ENCODE measurements at places on chromosomes 6 and 20.

GRCh38 chr20:54351371-54352136 is 123.8 kb upstream of the DOK5 start:
- no peak for DNase-seq

DNA sequence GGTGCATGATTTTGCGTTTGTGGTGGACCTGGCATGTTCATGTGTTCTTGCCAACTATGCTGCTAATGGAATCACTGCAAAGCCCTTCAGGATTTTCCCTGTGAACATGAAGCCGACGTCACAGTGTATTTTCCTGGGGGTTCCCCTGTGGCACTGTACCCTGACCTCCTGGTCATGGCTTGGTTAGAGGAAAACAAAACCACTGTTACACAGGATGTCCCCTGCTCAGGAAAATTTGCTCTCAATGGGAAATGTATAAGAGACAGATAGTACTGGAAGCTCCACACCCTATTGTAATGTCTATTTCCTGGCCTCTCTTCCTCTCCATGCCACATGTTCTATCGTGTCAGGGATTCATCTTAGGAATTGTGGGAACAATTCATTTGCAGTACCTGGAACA is 19.7 kb downstream of the TSHZ2 start:
- DNase-seq = no peak

- DNase-seq = no peak
These were observed 296.6 kb downstream of the PHACTR1 start for GRCh38 chr6:13012977-13013680.

GRCh38 chr6:125794342-125795137 is 3.8 kb downstream of the NCOA7 start:
- DNase-seq = no peak

DNA sequence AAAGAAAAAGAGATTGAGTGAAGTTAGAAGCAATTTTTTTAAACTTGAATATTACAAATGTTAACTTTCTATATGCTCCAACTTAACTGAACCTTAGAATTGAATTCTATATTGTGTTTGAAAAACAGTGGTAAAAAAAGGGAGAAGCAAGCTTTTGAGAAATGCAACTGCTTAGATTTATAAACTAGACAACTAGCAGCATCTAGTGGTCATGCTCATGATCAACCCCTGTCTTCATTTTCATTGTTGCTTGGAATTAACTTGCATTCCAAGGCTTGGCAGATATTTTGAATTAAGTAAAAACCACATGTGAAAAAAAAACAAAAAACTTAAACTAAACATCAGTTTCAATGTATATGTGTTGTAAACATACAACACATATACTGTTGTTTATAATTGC is 113.1 kb downstream of the C6orf58 start:
- DNase-seq = no peak

DNA sequence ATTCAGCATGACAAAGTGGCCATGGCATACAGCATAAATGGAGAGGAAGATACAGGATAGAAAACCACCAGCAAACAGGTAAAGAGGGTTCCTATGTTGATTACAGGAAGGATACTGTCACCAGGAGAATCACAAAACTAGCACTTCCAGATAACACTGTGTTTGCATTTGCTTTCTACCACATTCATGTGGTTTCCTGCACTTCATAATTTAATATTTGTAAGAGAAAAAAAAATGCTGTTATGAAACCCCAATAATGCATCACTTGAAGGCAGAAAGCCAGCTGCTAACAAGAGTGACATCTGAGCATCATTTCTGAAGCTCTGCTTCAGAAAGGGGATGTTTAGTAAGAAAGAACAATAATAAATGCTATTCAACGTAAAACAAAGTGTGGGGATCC is 106.6 kb downstream of the ATXN1 start:
- DNase-seq = no peak

DNA sequence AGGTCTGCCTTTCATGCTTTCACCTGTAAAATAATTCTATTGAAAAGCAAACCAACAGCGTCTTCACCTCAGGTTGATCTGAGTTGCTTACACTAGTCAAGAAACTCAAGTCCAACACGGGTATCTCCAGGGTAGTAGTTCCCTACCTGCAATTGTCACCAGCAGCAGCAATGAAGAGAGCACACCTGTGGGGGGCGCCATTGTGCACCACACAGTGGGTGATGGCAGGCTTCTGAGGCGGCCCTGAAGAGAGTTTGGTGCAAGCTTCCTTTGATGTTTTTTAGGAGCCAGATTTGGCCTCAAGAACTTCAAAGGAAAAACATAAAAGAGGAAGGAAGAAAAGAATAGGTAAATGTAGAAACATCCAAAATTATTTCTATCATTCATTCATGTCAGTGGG is 45.1 kb downstream of the KIAA0319 start:
- DNase-seq = no peak

DNA sequence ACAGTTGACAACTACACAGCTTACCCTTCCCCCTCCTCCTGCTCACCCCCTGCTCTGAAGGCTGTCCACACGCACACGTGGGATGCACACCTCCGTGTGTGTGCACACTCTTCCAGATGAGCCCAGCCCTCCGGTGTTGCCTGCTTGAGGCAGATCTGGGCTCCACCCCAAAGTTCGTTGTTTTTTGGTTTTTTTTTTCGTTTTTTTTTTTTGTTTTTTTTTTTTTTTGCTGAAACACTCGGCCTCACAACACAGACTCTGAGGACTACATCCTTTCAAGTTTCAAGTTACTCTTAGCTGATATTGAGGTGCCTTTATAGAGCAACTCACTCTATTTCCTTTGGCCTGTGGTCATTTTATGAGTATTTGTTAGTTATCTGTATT is 88.2 kb downstream of the RREB1 start:
- no peak for DNase-seq

GRCh38 chr20:24977797-24978196 is 14.8 kb downstream of the APMAP start:
- peak; percentile 26 for DNase-seq

DNA sequence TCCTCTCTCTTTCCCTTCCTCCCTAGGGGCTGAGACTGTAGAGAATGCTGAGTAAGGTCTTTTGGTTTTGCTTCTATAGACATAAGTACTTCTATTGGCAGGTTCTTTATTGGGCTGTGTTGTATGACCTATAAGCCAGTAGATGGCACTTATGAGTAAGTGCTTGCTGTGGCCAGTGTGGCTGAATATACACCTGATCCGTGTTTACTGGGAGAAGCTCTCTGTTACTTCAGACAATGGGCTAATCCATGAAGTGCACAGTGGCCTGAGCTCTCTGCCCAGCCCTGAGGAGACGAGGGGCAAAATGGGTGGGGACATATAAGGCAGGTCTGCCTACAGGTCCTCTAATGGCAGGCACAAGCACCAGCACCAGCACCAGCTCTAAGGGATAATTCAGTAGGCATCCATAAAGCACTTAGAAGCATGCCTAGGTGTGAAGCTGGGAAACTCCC is 610.3 kb downstream of the RNF144B start:
- no peak for DNase-seq

DNA sequence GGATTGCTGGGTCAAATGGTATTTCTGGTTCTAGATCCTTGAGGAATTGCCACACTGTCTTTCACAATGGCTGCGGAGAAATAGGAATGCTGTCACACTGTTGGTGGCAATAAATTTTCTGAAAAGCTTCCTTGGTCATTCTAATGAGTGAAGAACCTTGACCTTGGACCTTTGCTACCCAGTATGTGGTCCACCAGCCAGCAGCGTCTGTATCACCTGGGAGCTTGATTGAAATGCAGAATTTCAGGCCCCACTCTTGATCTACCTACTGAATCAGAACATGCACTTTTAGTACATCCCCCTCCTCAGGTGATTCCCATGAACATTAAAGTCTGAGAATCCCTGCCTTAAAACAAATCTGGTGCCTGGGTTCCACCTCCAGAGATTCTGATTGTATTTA is 27.5 kb upstream of the GLP1R start:
- DNase-seq = no peak

DNA sequence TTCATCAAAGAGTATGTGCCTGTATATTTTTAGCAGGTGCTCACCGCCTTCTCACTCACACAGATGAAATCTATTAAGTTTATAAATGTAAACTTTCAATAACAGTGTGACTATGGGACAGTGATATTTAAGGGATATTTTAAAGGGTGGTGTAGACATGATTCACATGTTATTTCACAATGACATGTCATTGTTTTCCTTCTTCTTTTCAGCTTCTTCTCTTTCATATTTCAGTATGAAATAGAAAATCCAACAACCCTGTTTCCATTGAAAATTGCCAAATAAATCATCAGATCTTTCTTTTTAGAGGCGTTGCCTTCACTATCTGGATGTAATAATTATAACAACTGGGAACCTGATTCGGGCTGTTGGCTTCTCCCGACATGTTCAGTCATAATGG is 54.8 kb downstream of the PFDN4 start:
- DNase-seq = no peak

DNA sequence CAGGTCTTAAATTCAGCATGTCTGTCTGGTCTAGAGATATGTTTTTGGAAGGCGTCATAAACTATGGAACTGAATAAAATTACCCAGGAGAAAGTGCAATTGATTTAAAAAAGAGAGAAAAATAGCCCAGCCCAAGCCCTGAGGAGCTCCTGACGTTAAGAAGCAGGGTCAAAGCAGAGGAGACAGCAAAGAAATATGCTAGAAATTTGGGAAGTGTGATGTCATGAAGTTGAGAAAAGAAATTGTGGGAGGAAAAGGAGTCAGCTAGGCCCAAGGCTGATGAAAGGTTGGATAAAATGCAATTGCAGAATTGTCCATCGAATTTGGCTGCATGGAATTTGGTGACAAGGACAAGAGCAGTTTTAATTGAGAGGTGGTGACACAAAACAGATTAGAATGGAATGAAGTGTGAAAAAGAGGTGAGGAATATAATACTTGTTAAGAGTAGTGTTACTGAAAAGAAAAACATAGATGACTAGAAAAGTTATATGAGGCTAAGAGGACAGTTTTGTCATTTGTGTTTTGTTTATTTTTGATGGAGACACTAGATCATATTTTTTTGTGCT is 381.6 kb downstream of the LAMA2 start:
- no peak for DNase-seq

- no peak for DNase-seq
These were observed 518.3 kb downstream of the KIF16B start for GRCh38 chr20:16054985-16055384.

DNA sequence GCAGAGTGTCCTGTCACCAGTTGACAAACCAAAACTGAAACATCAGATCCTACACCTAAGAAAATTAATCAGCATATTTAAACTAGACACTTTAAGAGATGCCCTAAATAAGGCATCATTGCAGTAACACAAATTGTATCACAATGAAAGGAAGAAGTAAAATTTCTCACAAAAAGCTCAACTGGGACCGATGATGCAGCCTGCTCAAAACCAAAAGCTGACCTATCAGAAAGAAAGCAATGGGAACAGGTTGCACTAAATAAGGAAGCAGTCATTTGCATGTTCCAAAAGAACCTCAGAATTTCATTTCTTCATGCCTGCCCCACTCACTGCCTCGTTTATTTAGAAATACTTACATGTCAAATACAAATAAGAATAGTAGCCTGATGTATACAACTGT is 12.1 kb downstream of the HIVEP2 start:
- no peak for DNase-seq

DNA sequence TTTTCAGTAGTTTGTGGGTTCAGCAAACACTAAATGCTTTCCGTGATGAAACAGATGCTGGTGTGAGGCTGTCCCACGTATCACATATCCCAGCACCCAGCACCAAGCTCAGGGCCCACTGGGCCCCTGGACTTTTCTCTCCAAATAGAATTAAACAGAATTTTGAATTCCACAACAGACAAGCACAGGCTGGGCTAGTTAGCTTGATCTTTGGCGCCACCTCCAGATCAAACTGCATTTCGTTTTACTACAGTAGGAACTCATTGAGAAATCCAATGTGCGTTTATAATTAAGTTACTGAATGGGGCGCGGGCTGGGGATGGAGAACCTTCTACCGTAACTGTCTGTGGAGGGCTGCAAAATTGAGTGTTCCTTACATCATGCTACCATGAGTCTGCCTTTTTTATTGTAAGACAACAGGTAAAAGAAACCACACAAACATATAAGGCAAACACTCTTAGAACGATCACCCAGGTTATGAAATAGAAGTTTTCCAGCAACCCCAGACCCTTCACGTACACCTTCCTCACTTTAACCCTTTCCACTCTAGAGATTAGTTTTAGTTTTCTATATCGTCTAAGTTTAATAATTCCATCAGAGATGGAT is 107.8 kb downstream of the ZFP64 start:
- DNase-seq = no peak

GRCh38 chr20:56765172-56766073 is 136.3 kb downstream of the TFAP2C start:
- DNase-seq = no peak

GRCh38 chr6:44001318-44002066 is 125.8 kb downstream of the MRPL14 start:
- no peak for DNase-seq

- DNase-seq = no peak
These were observed 414.3 kb downstream of the TFAP2A start for GRCh38 chr6:10000551-10000950.

DNA sequence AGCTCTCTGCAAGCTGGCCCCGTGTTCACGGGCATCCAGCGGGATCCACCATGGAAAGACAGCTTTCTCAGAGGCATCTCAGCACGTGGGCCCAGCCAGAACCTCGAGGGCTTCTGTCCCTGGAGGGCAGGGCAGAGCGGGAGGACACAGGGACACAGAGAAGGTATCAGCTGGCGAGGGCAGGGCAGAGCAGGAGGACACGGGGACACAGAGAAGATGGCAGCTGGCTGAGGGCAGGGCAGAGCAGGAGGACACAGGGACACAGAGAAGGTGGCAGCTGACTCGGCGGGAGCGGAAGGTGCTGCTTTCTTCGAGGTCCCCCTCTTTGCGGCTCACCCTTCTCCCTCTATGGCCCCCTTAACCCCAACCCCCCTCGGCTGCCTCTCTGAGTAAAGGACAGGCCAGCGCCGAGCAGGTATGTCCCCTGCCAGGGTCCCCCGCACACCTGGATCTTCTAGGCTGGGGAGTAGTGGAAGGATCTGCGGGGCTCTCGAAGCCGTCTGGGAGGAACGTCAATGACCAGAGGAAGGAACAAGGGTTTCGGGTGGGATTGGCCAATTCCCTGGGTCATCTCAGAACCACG is 28.9 kb upstream of the BHLHE23 start:
- DNase-seq = no peak

- DNase-seq = no peak
These were observed 222.9 kb downstream of the SLC24A3 start for GRCh38 chr20:19435316-19435715.

GRCh38 chr6:142271476-142271875 is 30.3 kb upstream of the ADGRG6 start:
- DNase-seq = no peak

DNA sequence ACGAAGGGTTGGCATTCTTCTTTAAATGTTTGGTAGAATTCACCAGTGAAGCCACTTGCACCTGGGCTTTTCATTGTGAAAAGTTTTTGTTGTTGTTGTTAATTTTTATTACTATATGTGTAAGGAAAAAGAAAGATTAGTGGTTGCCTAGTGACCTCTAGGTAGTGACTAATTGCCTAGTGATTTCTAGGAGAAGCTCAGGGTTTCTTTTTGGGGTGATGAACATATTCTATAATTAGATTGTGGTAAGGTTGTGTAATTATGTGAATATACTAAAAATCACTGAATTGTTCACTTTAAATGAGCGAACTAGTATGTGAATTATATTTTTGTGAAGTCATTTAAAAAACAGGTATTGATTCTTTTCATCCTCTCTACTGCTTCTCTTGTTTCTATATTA is 123.8 kb upstream of the TMEM170B start:
- no peak for DNase-seq

Measured in coronary artery (tissue), 2 donors.